Putamen (tissue), 1 donor: ENCODE measurements at places on chromosomes 12 and 14.

- no peak for DNase-seq
Observed at GRCh38 chr12:1203735-1204019, 212.7 kb downstream of the ERC1 start.

- DNase-seq = no peak
Observed at GRCh38 chr12:6858799-6859198, 6.8 kb downstream of the USP5 start.

DNA sequence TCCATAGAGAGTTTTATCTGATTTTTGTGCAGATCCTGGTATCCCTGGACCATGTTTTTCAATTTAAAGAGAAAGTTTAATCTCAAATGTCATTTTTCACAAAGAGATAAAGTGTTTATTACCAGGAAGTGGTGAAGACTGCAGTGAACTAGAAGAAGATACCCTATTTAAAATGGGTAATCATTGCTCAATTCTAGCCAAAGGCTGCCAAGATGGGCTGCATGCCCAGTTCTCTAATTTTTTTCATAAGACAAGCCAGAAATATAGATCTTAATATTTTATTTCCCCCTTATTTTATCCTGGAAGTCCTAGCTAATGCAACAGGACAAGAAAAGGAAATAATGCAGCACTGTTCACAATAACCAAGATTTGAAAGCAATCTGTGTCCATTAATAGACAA is 343.5 kb downstream of the PCNX1 start:
- no peak for DNase-seq

DNA sequence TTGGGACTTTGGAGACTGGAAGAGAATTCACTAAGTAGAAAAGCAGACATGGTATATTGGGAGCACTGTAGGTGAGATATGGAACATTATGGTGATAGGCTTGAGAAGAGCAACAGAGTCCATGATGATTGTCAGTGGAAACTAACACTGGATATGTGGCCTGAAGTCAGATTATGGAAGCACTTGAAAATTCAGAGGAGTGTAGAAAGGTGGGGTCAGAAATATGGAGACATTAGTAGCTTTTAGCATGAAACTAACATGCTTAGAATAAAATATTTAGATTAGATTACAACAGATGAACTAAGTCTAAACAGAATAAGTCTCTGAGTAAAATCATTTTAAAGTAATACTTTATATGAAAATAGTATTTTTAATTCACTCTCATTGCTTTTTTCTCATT is 499.1 kb downstream of the TMEM117 start:
- no peak for DNase-seq

GRCh38 chr12:102687523-102687922 is 207.2 kb upstream of the IGF1 start:
- DNase-seq = no peak

DNA sequence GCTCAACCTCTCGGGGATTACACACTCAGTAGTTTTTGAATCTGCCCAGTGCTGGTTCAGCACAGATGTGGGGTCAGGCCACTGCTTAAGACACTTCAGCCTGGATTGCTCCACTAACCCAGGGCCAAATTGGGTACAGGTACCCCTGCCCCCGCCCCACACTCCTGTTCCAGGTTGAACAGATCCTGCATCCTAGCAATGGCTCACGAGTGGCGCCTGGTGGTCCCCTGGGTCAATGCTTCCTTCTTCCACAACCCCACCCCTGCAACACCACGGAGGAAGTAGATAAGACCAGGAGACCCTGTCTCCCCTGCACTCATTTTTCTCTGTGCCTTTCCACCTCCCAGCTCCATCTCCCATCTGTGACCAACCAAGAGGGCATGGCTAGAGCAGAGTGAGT is 108.4 kb downstream of the ESRRB start:
- DNase-seq = no peak

- DNase-seq = no peak
Observed at GRCh38 chr14:42532194-42532593, 925.5 kb downstream of the LRFN5 start.

GRCh38 chr12:5881101-5881606 is 63.9 kb downstream of the ANO2 start:
- no peak for DNase-seq

DNA sequence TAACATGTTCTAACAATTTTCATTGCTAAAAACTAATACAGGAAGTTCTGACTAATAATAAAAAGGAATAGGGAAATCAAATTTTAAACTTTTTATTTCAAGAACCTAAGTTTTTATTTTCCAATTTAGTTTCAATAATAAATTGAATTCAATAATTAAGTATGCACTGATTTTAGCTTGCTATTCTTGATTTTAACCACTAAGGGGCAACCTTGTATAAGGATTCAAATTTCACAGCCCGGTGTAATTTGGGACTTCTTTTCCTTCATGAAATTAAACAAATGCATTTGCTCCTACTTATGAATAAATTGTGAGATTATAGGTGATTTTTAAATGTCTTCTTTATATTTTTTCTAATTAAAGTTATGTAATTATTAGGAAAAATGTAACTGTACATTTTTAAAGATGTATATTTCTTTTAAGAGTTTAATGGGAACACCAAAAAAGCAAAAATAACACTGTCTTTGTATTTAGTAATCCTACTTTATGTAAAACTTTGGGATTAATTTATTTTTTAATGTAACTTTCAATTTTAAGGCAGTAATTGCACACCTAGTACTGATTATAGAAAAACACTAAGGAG is 241.4 kb upstream of the PDZRN4 start:
- peak; percentile 32 for DNase-seq

GRCh38 chr12:132029503-132030300 is 80.0 kb downstream of the EP400 start:
- no peak for DNase-seq

- DNase-seq = no peak
Observed at GRCh38 chr14:102917469-102918211, 4.8 kb upstream of the AMN start.

- DNase-seq = no peak
Observed at GRCh38 chr12:62865065-62865464, 69.9 kb downstream of the PPM1H start.

DNA sequence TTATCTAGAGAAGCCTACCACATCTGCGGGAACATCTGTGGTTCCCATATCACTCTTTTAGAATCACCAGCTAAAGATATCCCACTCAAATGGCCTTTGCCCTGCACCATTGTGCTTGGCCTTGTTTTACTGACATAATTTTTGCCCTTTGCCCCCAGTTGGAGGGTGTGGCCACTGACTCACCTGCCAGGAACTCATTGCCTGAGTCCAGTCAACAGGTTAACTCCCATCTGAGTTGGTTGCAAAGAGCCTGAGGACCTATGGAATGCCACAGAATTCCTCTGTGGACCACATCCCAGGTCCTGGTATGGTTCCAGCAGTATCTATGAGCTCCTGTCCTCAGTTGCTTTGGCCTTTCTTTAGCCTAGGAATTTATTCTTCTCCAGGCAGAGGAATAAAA is 55.7 kb upstream of the PTGR2 start:
- DNase-seq = no peak

GRCh38 chr12:104433061-104433460 is 23.7 kb upstream of the CHST11 start:
- no peak for DNase-seq

GRCh38 chr12:44649693-44650092 is 226.4 kb downstream of the NELL2 start:
- DNase-seq = no peak

DNA sequence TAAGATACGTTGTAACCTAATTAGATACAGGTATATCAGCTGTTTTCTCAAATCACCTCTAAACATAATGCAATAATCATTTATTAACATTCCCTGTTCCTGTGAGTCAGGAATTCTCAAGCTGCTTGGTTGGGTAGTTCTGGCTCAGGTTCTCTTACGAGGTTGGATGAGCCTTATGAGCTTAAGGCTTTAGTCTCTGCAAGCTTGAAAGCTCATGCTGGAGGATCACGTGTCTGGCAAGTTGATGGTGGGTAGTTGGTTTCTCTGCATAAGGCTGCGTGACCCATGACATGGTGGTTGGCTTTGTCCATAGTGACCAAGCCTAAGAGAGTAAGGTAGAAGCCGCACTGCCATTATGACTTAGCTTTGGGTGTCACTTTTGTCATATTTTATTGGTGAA is 62.0 kb downstream of the PLEKHA5 start:
- no peak for DNase-seq
